ENCODE measurements at places on chromosomes 6 and 20.

GRCh38 chr6:155106456-155107115 is 111.5 kb downstream of the TIAM2 start:
- DNase-seq, result no peak

GRCh38 chr6:139439349-139439748 is 64.9 kb upstream of the CITED2 start:
- no peak for DNase-seq

- no peak for DNase-seq
Observed at GRCh38 chr6:24549674-24550353, 55.0 kb downstream of the ALDH5A1 start.

GRCh38 chr6:122677406-122677805 is 67.2 kb downstream of the PKIB start:
- DNase-seq, result no peak

GRCh38 chr6:47701363-47701762 is 3.0 kb downstream of the ADGRF4 start:
- no peak for DNase-seq
